ENCODE measurements at places on chromosomes 11 and 22.

DNA sequence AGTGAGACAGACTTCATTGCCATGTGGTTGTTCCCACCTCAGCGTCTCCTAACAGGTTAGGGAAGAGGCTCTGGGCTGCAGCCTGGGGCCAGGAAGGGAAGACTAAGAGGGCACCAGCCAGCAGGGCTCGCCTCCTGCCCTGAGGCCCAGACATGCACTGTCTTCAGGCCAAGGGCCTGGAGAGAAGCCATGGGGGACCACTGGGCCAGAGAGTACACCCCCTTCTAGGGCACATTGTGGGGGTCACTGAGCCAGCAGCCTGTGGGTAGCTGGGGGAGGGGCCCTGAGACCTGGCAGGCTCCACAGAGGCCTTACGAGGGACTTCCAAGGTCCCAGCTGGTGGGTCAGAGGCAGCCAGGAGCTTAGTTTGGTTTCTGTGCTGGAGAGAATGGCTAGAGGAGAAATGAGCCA is 25.0 kb upstream of the MYRF start:
- no peak for DNase-seq

DNA sequence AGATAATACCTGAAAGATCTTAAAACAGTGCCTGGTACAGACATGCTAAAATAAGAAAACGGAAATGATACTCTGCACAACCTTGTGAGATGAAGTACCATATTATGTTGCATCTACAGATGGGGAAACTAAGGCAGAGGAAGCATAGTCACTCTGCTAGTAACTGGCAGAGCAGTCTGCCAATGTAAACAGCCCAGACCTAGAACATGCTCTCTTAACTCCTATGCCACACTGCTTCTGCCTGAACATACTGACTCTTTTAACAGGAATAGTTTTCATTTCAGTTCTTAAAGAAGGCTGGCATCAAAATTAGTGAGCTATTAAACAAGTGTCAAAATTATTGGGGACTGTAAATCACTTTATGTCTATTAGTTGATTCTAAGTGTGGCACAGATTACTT is 99.9 kb downstream of the CD44 start:
- DNase-seq, result no peak

- DNase-seq, result no peak
Observed at GRCh38 chr11:94588366-94588942, 21.3 kb downstream of the PIWIL4 start.

GRCh38 chr11:131504199-131504949 is 134.0 kb downstream of the NTM start:
- no peak for DNase-seq

Data from stimulated activated naive CD4-positive, alpha-beta T cell (primary cell).